CD4-positive, alpha-beta T cell treated with Interleukin-4 for 4 hours (primary cell): ENCODE measurements at places on chromosomes 5 and 9.

DNA sequence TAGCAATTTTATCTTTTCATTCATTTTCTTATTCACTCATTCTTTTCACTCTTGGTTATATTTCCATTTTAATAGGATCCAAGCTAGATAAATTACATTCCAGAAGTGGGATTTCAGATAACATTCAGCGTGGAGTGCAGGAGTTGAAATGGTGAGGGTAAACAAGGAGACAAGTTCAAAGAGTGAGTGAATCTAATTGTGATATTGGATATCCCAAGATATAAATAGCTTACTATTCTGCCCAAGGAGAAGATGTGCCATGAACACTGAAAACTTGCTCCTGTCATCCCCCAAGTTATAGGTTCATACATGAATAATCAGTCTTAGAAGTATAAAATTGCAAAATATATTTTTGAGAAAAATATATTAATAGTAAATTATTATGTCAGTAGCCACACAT lies 459.3 kb downstream of the CETN3 start:
- no peak for DNase-seq

DNA sequence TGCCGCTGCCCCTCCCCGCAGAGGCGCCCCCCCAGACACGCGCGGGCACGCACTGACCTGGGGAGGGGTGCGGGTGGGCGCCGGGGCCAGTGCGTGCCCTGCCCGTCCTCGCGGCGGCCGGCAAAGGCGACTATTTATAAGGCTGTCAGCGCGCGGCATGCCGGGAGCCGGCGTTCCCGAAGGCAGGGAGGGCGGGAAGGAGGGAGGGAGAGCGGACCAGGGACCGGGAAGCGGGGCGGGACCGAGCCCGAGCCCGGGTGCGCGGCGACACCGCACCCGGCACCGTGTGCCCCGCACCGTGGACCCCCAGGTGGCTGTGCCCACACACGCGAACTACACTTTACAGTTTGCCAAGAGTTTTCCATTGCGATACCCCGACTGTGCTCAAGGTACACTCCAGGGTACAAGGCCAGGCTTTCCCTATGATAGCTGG lies at the start of gene AK1:
Gene AK1, minus strand, starts transcription at position 110 of the 433 bp plus-strand sequence. CDS start 3,058 bp downstream, outside the sequence.
- no peak for DNase-seq

DNA sequence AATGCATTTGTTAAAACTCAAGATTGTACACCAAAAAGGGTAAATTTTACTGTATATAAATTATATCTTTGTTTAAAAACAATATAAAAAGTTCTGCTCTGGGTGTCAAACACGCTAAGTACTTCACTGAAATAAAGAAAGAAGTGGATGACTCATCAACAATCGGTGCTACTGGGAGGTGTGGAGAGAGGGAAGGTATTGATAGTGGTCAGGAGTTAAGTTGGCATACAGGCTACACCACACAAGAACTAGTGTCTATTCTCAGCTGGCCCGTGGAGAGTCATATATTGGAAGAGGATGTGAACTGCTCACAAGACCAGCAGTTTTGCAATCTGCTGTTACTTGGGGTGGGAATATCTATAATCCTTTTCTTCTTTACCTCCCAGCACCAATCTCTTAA lies 145.7 kb upstream of the TRPC7 start:
- no peak for DNase-seq

- DNase-seq = no peak
Observed at GRCh38 chr5:138925090-138925635, 50.0 kb upstream of the LRRTM2 start.

- DNase-seq = peak; percentile 23
Observed at GRCh38 chr5:132011622-132012343, at the start of gene ACSL6. Gene ACSL6, minus strand, starts transcription at chr5:132011658. Its CDS starts 105 bp downstream, at chr5:132011553.

GRCh38 chr5:148387325-148387724 lies 3.6 kb downstream of the FBXO38 start:
- no peak for DNase-seq
